ENCODE measurements at places on chromosomes 4 and X. TPM values are rescaled to one million over a fixed set of nuclear protein-coding genes. Genes with fewer than 3 reads are reported as not detected.
A peak's percentile ranks its signal among the peaks of the same experiment; 100 is the strongest.

The WAS gene
- total RNA-seq: not detected

The RIBC1 gene
- 1.6 TPM for total RNA-seq

The TEC gene
- total RNA-seq: 3.9 TPM

DNA sequence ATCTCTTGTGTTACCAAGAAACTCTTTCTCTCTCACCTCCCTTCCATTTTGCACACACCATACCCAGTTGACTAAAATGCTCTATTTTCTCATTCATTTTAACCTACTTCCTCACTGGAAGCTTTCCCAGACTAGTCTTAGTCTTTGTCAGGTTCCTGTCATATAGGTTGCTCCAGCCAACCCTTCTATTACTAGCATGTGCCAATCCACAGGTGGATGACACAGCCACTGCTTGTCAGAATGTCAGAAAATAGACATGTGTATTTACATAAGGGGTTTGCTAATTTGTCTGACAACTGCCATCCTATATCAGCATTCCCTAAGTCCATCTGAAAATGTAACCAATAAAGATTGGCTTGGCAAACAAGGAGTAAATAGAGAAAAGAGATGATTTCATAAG, 239.2 kb upstream of the SMIM31 start:
- DNase-seq: peak; percentile 45

GRCh38 chr4:76384052-76384451, 36.9 kb downstream of the CCDC158 start:
- DNase-seq: peak; percentile 8

All from PC-3 (cell line).